Fibroblast of pulmonary artery (primary cell): ENCODE measurements at places on chromosomes 1 and 21.

- no peak for DNase-seq
Measured at GRCh38 chr1:224387302-224387912, 30.7 kb downstream of the CNIH4 start.

GRCh38 chr1:11071463-11072215 is 11.8 kb upstream of the SRM start:
- DNase-seq, result no peak

DNA sequence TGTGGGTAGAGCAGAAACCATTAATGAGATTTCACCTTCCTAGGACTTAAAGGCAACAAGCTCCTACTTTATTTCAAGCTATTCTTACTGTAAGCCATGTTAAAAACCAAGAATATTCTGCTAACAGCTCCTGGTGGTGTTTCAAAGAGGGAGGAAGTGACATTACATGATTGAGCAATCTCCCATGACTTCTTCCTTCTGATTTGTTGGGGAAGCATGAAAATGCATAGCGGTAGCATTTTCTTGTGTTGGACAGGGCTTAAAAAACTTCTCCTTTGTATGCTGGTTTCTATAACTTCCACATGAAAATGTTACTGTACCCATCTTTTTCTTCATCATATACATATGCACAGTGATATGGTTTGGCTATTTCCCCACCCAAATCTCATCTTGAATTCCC is 297.0 kb upstream of the SNX7 start:
- DNase-seq, result no peak

DNA sequence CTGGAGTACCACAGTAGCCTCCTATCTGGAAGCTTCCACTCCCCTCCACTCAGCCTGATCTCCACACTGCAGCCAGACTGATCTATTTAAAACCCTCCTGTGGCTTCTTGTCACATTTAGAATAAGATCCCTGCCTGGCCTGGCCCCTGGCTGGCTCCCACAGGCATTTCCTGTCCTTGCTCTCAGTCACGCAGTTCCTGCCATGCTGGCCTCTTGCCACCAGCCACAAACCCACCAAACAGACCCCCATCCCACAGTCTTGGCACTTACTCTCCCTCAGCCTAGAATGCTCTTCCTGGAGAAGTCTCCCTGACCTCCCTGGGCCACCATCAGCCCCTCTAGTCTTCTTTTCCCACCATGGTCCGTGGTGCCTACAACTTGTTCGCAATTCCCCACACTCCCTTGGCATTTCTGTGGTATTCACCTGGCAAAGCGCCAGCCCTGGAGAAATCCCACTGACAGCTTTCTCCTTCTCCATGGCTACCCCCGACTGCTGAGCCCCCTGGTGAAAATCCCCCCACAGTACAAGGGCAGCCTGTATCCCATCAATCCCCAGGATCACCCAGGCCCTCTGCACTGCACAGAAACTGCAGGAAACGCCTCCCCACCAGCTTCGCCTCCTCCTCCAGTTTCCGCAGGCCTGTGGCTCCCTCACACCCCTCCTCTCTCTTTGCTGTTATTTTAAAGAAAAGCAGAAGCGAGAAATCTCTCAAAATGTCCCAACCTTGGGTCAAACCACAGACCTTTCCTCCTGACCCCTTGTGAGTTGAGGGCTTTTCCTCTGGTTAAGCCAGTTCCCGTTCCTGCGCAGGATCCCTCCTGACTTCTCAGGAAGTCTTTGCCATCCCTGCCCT is 94.5 kb downstream of the SYT2 start:
- DNase-seq, result peak; percentile 73

- DNase-seq, result peak; percentile 70
Measured at GRCh38 chr1:211198111-211198510, 61.1 kb upstream of the RCOR3 start.

DNA sequence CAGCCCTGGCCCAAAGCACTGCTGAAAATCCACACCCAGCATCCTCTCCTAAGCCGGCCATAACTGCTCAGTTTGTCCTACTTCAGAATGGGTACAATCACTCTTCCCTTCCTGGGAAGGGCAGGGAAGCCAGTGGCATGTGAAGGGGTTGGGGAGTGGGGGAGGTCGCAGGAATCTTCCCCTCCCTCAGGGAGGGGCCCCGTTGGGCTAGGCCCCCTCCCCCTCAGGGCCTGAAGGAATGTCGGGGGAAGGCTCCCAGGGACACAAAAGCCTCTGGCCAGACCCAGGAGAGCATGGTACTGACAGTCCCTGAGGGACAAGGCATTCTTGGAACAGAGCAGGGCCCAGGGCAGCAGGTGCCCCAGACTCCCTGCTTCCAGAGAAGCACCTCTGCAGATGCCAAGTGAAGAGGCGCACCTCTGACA is 1.2 kb downstream of the ELOVL1 start:
- no peak for DNase-seq

DNA sequence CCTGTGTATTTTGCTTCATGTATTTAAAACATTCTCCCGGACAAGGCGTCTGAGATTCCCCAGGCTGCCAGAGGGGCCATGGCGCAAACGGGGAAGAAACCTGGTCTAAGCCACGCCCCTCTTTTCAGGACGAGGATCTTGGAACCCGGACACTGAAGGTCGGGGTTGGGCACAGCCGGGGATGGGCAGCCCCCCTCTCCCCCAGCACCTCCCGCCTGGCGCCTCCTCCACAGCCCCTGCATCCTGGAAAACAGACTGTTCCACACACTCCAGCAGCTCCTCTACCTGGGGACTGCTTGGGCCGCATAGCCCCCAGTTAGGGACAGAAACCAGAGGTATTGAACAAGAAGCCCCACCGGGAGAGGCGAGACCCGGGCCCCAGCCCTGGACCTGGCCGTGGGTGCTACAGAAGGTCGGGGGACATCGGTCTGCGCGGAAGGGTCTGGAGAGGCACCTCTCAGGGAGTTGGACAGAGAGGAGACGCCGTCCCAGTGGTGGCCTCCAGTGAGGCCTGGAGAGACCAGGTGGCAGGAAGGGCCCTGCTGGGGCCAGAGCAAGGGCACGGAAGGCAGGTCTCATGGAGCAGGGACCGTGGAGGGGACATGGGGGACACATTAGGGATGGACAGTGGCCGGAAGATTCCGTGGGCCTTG is 5.4 kb downstream of the TP73 start:
- no peak for DNase-seq

DNA sequence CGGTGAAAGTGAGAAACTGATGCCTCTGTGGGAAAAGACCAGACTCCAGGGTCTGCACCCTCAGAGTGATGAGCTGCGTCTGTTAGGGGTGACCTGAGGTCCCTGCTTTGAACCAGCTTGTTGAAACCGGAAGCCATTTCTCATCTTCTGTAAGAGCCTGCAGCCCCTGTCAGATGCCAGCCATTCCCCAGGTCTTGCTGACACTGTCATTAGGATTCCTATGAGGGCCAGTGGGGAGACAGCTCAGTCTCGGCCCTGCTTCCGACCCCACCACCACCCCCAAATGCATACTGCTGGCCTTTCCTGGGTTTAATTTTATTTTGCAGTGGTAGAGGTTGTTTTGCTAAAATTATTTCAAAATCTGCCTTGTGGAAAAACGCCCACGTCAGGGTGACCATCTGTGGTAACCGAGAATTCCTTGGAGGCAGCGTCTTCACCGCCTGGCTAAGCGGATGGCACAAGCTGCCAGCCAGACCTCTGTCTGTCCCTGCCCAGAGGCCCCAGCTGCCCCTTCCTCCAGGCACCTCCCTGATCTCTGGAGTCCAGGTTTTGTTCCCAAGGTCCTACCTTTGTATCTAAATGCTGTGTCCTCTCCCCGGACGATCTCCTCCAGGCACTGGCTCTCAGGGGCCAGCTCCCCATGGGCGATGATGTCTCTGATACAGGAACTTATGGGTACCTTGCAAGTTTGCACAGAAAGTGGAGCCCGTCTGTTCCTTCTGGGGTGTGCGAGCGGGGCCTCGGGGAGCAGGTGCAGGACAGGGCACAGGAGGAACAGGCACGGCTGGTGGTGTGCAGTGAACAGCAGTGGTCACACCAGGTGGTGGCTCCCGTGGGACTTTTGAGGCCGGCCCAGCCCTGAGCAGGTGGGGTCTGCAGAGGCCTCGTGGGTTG is 49.9 kb downstream of the PRKCZ start:
- DNase-seq, result no peak

DNA sequence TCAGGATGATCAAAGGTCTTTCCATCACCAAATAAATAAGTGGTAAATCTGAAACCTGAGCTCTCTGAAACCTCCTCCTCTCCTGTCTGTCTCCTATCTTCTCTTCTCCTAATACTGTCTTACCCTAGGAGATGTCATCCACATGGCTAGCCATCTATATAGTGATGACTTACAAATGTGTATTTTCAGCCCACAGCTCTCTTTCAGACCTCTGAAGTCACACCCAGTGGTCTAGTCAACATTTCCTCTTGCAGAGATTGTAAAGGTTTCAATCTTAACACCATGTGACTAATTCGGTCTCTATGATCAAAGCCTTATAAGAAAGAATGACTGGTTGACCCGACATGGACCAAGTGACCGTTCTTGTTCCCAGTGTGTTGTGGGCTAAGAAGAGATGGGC is 63.1 kb upstream of the DPT start:
- DNase-seq, result no peak
